ENCODE measurements at places on chromosomes 5 and 9.

GRCh38 chr5:109196087-109196822 lies 213.5 kb downstream of the PJA2 start:
- no peak for DNase-seq

DNA sequence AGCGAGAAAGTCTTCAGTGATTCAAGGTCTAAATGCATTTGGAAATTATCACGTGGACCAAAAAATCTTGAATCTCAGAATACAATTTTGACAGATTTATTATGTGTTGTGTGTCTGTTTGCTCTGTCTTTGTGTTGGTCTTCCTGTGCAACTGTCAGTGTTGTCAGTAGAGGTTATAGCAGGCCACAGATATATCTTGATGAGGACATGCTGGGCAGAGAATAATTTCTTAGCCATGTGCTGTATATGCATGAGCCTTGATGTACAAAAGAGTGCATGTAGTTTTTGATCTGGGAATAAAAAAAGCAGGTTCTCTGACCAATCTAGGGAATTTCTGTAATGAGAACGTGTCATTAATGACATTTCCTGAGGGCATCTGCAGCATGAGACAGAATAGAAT lies 57.6 kb downstream of the ZSWIM6 start:
- no peak for DNase-seq

DNA sequence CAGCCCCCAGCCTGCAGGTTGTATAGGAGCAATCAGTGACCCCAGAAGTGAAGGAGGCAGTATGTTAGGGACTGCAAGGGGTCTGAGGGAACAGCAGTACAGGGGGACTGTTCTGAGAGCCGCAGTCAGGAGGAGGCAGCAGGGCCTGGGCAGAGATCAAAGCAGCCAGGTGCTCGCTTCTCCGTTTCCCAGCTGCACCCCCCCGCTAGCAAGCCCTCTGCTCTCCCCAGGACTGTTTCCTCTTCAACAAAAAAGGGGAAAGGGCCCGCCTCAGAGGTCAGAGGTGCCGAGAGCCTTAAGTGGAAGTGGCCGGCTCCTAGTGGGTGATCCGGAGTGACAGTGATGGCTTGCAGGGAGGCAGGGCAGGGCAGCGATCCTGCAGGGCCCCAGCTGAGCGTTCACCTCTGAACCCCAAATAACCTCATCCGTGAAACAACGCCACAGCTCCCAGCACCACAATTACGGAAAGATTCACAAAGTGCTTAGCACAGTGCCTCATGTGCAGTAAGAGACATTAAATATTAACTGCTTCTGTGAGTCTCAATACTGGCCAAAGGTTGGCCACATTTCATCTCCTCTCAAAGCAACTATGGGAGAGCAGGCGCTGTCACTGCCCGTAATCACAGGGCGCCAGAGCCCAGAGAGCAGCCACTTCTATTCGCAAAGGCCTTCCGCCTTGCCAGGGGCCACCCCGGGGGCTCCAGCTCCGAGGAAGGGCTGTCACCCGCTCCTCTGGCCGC lies 8.0 kb downstream of the CLPTM1L start:
- DNase-seq, result no peak

DNA sequence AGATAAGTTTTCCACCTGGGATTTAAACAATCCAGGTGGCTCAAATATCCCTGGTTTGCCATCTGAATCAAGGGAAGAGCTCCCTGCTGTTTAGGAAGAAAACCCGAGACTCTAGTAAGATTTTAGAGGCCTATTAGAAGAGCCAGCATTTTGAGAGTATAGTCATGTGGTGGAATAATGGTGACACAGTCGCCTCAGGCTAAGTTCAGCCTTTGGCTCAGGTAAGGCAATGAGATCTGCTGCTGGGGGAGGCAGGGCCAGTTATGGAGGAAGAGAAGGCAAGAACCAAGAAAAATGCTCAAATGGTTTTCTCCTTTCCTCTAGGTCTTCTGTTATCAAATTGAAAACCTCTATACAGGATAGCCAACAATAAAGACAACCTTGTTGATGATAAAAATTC lies 16.2 kb downstream of the RAD1 start:
- DNase-seq, result no peak

DNA sequence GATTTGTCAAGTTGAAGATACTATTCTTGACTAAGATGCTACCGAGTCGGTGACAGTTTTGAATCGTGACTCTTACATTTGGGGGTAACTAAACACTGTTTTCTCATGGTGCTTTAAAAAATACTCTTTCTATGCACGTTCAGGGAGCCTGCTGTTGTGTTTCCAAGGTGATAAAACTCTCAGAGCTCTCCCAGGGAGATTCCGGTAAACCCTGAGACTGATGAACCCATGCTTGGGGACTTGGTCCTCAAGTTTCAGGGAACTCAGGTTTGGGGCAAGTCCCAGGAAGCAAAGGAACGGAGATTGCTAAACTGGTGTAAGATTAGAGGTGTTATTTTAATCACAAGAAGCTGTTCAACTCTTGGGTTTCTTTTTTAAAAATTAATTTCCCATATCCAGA lies 1.4 kb downstream of the GDA start:
- DNase-seq, result no peak

DNA sequence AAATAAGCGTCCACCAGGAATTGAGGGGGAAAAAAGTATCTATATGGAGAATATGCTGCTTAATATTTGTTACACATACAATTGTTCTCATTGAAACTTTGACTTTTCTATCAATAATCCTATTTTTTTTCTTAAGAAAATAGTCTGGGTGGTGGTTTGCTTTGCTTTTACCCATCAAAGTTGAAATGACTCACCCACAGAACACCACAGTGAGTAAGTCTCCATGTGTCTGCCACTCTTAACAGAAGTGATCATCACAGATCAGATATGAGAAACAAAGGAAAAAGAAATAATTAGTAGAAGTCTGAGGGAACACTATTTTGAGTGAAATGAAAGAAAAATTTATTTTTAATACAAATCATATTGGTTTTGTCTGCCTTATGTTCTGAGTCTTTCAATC lies 742.8 kb downstream of the CDH9 start:
- no peak for DNase-seq

DNA sequence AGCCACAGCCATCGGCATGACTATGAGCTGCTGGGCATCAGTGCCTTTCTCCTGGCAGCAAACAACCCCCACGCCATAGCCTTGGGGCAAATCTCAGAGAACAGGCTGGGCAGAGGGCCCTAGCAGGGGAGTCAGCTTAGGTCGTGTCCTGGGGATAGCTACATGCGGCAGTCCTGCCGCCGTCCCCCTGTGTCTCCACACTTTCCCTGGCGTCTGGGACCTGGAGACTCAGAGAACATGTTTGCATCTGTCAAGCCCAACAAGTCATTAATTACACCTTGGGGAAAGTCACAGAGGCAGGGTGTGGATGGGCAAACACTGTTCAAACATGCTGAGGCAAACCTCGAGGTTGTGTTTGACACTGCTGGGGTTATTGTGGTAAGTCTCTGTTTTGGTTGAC lies 123.6 kb downstream of the C5orf15 start:
- no peak for DNase-seq

- DNase-seq, result no peak
These were observed 97.3 kb downstream of the STARD4 start for GRCh38 chr5:111415053-111415452.

GRCh38 chr9:135077497-135078200 lies 9.8 kb upstream of the OLFM1 start:
- peak; percentile 6 for DNase-seq

GRCh38 chr5:93454896-93455295 lies 126.1 kb downstream of the NR2F1-AS1 start:
- no peak for DNase-seq

DNA sequence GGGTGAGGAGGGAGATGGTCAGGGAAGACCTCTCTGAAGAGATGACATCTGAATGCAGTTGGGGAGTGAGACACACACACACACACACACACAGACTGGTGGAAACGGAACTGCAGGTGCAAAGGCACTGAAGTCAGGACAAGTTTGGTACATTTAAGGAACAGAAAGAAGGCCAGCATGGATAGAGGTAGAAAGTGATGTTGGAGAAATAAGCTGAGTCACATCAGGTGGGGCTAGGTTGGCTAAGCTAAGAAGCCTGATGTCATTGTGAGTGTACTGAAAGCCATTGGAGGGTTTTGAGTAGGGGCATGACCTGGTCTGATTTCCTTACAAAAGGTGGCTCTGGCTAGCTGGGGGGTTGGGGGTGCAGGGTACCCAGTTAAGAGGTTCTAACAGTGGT lies 3.1 kb downstream of the BSPRY start:
- DNase-seq, result no peak

- no peak for DNase-seq
These were observed 505 bp upstream of the CDC14B start for GRCh38 chr9:96620181-96620514.
